ENCODE measurements at places on chromosomes 3 and 15. TPM values are rescaled to one million over a fixed set of nuclear protein-coding genes. Genes with fewer than 3 reads are reported as not detected.

DNA sequence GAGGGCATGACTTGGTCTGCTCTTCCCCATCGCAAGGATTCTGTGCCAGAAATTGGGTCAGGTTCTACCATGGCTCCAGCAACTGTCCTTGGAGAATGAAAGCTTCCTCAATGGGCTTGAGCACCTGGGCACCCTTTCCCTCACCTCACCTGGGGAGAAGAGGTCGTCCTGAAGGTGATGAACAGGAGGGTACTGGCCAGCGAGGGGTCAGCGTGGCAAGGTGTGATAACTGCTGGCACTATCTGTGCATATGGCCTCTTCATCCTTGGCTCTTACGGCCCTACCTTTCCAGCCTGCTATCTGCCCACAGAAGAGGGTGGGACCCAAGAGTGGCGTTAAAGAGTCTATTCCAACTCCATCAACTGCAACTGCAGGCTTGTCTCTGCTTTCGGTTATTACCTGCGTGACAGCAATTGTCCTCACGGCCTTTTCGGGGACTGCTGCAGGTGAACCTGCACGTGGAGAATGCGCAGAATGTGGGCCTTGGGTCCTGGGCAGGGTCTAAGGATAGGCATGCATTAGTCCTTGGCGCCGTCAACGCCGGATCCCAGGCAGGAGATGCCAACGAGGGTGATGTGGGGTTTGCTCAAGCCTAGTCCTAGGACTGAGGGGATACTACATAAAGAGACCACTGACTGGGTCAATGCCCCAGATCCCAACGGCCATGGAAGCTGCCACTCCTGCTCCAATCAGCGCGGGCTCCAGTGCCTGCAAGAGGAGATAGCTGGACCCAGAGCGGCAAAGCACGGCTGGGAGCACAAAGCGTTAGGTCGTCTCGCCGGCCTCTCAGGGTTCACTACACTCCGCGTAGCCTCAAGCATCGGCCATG lies 625 bp upstream of the RBM15B start:
- no peaks in the 10 kb centered on the region for H3K27me3 ChIP-seq
- H3K36me3 ChIP-seq, result peaks cover 53% of the 10 kb centered on the region
- H3K4me3 ChIP-seq, result peak overlapping the region; percentile 52
- H3K27ac ChIP-seq, result peak overlapping the region; percentile 70
- peaks cover 48% of the 10 kb centered on the region for H3K4me1 ChIP-seq

GRCh38 chr15:56967336-56967735 lies 48.9 kb downstream of the TCF12 start:
- no peak for DNase-seq
- H3K4me3 ChIP-seq, result no peak overlapping the region
- H3K36me3 ChIP-seq, result no peaks in the 10 kb centered on the region
- no peaks in the 10 kb centered on the region for H3K4me1 ChIP-seq
- no peaks in the 10 kb centered on the region for H3K27me3 ChIP-seq

GRCh38 chr3:70824078-70824477 lies 511.6 kb upstream of the MDFIC2 start:
- DNase-seq, result no peak
- H3K27ac ChIP-seq, result no peak overlapping the region
- no peaks in the 10 kb centered on the region for H3K36me3 ChIP-seq
- no peak overlapping the region for H3K4me3 ChIP-seq

- H3K36me3 ChIP-seq, result no peaks in the 10 kb centered on the region
- no peak overlapping the region for H3K4me3 ChIP-seq
- no peak for DNase-seq
- H3K27ac ChIP-seq, result no peak overlapping the region
These were observed 139.5 kb upstream of the RBMS3 start for GRCh38 chr3:29141197-29141917.

DNA sequence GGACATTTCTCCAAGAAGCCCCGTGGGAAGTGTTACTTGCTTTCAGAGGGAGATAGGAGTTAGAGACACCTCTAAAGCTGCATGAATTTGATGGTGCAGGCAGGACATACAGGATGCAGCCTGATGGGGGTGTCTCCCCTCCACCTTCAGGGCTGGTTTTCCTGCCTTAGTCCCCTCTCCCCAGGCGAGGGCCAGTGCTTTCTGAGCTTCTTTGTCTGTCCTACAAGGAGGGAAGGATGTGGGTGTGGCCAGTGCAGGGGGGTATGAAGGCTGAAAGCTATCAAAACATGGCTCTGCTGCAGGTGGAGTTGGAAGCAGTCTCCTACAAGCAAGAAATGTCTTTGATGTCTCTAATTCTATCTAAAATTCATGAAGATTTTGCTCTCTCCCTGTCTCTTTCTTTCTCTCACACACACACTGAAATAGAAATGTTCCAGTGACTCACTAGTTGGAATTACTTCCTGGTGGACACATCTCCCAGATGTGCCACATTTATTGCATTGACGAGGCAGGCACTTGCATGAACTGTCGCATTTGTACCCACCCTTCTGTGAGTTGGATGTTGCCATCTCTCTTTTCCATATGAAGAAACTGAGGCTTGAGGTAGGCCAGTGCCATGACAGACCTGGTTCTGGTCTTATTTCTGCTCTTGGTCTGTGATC lies 13.9 kb upstream of the PODXL2 start:
- H3K27ac ChIP-seq, result no peak overlapping the region
- H3K27me3 ChIP-seq, result no peaks in the 10 kb centered on the region
- no peak for DNase-seq

DNA sequence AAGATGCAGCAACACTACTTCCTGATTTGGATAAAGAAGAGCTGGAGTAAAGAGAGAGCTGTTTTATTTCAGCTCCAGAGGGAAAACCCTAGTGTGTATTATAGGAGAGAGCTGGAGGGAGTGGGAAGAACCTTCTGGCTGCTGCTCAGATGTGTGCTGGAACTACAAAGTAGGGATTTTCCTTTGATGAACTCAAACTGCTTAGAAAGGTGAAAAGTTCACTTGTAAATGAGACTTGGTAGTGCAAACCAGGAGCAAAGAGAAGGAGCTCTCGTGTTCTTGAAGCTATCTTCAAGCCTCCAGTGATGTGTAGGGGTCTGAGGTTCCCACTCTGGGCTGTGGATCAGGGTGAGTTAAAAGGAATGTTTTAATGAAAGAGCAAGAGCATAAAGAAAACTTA lies 110.4 kb downstream of the EDEM1 start:
- peaks cover 7% of the 10 kb centered on the region for H3K4me1 ChIP-seq
- H3K4me3 ChIP-seq, result no peak overlapping the region
- no peak for DNase-seq
- no peaks in the 10 kb centered on the region for H3K27me3 ChIP-seq
- H3K27ac ChIP-seq, result no peak overlapping the region

DNA sequence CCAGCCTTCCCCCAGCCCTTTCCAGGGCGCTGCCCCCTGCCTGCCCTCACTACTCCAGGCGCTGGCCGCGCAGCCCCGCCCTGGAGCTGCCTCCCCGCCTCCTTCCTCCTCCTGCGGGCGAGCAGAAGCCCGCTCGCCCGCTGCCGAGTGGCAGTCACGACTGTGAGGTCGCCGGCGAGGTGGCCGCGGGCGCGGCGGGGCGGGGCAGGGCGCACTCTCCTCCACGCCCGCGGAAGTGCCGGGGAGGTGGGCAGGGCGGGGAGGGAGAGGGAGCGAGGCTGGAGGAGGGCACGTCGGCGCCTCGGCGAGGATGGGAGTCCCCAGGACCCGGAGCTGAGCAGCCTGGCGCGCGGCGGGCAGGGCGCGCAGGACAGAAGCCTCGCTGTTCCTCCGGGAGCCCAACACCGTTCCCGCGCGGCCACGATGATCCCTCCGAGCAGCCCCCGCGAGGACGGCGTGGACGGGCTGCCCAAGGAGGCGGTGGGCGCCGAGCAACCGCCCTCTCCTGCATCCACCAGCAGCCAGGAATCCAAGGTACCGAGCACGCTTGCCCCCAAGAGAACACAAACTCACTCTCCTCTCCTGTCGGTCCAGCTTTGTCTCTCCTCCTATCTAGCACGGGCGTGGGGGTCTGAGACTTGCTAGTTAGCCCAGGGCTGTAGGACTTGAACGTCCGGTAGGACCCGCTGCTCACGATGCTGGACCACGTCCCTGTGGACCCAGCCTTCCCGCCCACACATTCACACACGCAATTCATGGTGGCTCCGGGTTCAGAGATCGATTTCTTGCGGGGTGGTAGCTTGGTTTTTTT lies at the start of gene STAC:
STAC (plus strand) TSS at position 284 of the 811 bp plus-strand sequence; CDS start at position 424, 140 bp downstream.
- H3K27ac ChIP-seq, result no peak within 1 kb of the TSS
- H3K4me3 ChIP-seq, result no peak within 1 kb of the TSS
- peaks cover 7% of the 10 kb centered on the region for H3K4me1 ChIP-seq
- no peak for DNase-seq
- H3K27me3 ChIP-seq, result no peaks in the 10 kb centered on the region
- no peaks in the 10 kb centered on the region for H3K36me3 ChIP-seq

GRCh38 chr3:138781012-138781470 lies 53.7 kb downstream of the PIK3CB start:
- H3K4me3 ChIP-seq, result no peak overlapping the region
- no peaks in the 10 kb centered on the region for H3K27me3 ChIP-seq
- no peaks in the 10 kb centered on the region for H3K4me1 ChIP-seq
- no peak for DNase-seq

DNA sequence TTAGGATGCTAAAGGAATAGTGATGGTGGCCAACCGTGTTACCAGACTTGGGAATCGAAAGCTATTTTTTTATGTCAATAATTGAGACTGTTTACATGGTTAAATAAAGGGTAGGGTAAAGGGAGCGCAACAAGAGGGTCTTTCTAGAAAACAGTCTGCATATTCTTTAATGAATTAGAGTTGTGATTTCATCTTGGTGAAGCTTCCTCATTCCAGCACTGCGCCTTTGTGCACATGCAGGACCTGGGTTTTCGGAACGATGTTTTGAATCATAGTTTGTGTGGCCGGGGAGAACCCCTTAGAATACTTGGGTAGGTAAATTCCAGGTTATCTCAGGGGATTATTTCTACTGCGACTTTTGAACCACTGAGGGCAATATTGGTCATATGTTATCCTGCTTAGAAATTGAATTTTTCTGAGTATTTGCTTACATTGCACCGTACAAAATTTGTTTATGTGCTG lies 1.3 kb downstream of the PIK3CA start:
- H3K36me3 ChIP-seq, result peaks cover 1% of the 10 kb centered on the region
- H3K27ac ChIP-seq, result peak overlapping the region; percentile 85
- peaks cover 22% of the 10 kb centered on the region for H3K4me1 ChIP-seq
- DNase-seq, result peak; percentile 88

DNA sequence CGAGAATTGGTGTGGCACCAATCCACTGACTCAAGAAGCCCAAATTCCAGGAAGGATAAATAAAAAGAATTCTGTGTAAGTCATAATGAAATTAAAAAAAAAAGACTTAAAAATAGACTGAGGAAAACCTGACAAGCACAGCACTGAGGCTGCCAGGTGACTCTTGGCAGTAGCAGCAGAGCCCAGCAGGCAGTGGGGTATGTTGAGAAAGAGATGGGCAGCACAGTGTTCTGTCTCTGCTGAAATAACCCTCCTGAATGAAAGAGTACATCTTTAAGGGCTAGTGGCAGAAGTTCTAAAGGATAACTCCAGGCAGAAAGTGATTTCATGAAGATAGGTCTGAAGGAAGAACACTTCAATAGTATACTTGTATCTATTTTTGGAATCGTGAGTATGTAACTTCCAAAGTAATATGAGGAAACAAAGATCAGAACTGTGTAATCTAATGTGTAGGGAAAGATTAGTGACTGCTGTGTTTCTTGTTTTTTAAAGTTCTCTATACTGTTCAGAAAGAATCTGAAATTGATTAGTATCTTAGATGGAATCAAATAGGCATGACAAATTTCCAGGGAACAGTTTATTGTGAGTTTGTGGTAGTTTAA lies 75.9 kb downstream of the RAB7A start:
- peaks cover 21% of the 10 kb centered on the region for H3K4me1 ChIP-seq
- H3K27ac ChIP-seq, result peak overlapping the region; percentile 44
- H3K27me3 ChIP-seq, result no peaks in the 10 kb centered on the region
- peaks cover 65% of the 10 kb centered on the region for H3K36me3 ChIP-seq
- no peak overlapping the region for H3K4me3 ChIP-seq

- no peak for DNase-seq
- H3K36me3 ChIP-seq, result no peaks in the 10 kb centered on the region
- no peaks in the 10 kb centered on the region for H3K4me1 ChIP-seq
- H3K27ac ChIP-seq, result no peak overlapping the region
- H3K27me3 ChIP-seq, result no peaks in the 10 kb centered on the region
These were observed 259.9 kb upstream of the RGMA start for GRCh38 chr15:93348711-93349545.

GRCh38 chr3:125120379-125121122 lies 64.8 kb upstream of the HEG1 start:
- H3K27me3 ChIP-seq, result no peaks in the 10 kb centered on the region
- peak overlapping the region; percentile 38 for H3K4me3 ChIP-seq
- H3K27ac ChIP-seq, result no peak overlapping the region
- no peaks in the 10 kb centered on the region for H3K36me3 ChIP-seq
- peaks cover 34% of the 10 kb centered on the region for H3K4me1 ChIP-seq

DNA sequence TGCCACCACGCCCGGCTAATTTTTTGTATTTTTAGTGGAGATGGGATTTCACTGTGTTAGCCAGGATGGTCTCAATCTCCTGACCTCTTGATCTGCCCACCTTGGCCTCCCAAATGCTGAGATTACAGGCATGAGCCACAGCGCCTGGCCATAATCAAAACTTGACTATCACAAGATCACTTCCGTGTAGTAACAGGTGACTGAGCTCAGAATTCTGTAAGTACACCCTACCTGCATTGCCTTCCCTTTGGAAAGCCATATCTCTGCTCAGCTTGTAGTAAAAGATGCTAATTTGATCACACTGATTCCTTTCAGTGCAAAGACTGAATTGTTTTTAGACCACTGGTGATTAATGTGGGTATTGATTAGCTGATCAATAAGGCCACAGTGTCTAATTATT lies 167.1 kb downstream of the SHOX2 start:
- H3K27ac ChIP-seq, result no peak overlapping the region
- no peaks in the 10 kb centered on the region for H3K27me3 ChIP-seq
- no peak overlapping the region for H3K4me3 ChIP-seq
- no peaks in the 10 kb centered on the region for H3K4me1 ChIP-seq

- H3K27me3 ChIP-seq, result no peaks in the 10 kb centered on the region
- H3K27ac ChIP-seq, result no peak overlapping the region
- peaks cover 2% of the 10 kb centered on the region for H3K36me3 ChIP-seq
- DNase-seq, result no peak
- no peak overlapping the region for H3K4me3 ChIP-seq
- H3K4me1 ChIP-seq, result no peaks in the 10 kb centered on the region
These were observed 19.3 kb upstream of the ANXA2 start for GRCh38 chr15:60417112-60417511.

GRCh38 chr3:137061186-137061585 lies 103.4 kb downstream of the IL20RB start:
- no peaks in the 10 kb centered on the region for H3K27me3 ChIP-seq
- no peaks in the 10 kb centered on the region for H3K36me3 ChIP-seq
- no peak overlapping the region for H3K4me3 ChIP-seq
- H3K27ac ChIP-seq, result no peak overlapping the region

- H3K27ac ChIP-seq, result no peak overlapping the region
- H3K4me3 ChIP-seq, result no peak overlapping the region
- H3K36me3 ChIP-seq, result no peaks in the 10 kb centered on the region
- H3K4me1 ChIP-seq, result no peaks in the 10 kb centered on the region
- H3K27me3 ChIP-seq, result no peaks in the 10 kb centered on the region
- DNase-seq, result no peak
These were observed 165.6 kb upstream of the LINGO1 start for GRCh38 chr15:77798151-77798835.

- H3K4me1 ChIP-seq, result no peaks in the 10 kb centered on the region
- DNase-seq, result no peak
These were observed 266.8 kb downstream of the ZNF385D start for GRCh38 chr3:21484057-21484827.

MESP1 gene
- total RNA-seq, result 0.49 TPM

CLDN18 gene
- not detected for total RNA-seq

RAB27A gene
- 18.1 TPM for total RNA-seq

FAIM gene
- total RNA-seq, result 13.8 TPM

FBXW12 gene
- not detected for total RNA-seq

DCUN1D1 gene
- 35.5 TPM for total RNA-seq

ANKRD34C gene
- total RNA-seq, result not detected
